ENCODE measurements at places on chromosomes 6 and 20.
A peak's percentile ranks its signal among the peaks of the same experiment; 100 is the strongest.

DNA sequence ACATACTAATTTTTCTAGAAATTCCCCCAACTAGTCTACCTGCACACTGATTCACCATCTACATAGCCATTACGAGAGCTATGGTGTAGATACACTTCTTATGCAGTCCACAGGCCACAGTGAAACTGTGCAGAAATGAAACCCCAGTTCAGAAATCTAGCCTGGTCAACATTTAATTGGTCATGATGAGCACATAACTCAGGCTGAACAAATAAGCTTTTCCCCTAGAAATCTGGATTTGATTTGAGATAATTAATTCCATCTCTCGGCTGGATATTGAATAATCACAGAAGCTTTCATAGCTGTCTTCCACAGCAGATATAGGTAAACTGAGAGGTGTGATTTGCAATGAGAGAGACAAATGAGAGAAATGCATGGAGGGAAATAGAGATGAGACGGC is 22.6 kb upstream of the TINAG start:
- DNase-seq = no peak

GRCh38 chr6:35016502-35017321 is 124.4 kb downstream of the TCP11 start:
- DNase-seq = no peak

- no peak for DNase-seq
Observed at GRCh38 chr6:46203391-46204177, 32.8 kb upstream of the ENPP5 start.

DNA sequence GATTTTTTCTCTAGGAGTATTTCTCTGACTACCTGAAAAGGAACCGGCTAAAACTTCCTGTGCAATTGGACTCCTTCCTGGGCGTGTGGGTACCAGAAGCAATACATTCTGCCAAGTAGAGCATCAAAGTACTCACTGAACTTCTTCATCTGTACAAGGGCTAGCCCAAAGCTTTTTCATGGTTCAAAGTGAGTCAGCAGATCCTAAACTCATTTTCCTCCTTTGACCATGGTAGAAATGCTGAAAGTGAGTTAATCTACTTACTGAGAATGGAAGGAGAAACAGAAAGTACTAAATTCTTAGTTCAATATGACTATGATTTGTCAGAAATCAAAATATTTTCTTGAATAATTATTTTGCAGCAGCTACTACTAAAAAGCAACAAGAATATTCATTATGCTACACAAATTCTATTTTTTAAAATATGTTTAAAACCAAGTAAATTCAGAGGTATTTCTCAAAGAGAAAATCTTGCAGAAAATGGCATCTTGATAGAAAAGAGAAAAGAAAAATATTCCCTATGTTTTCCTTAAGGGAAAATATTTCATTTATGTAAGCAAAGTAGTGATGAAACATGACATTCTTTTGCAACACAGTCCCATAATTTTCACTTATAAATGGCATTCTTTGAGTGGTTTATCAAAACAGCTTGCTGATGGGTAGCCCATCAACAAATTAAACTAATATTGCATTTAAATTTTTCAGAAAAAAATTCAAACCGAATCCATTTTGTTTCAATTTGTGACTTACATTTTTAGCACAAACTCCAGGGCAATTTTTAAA is 3.7 kb upstream of the BEND6 start:
- DNase-seq = no peak

GRCh38 chr6:29847871-29848630 is 20.4 kb downstream of the HLA-G start:
- DNase-seq = peak; percentile 88

All from stimulated activated naive CD8-positive, alpha-beta T cell treated with anti-CD3 and anti-CD28 coated beads, Interleukin-15, Interleukin-2, amounts not matched to agents 100 U/mL and 50 U/mL, for 24 hours (primary cell).